NCI-H1417 treated with DMSO at 0.1 percent for 48 hours (cell line): ENCODE measurements at places on chromosomes 2 and 18.
A peak's percentile ranks its signal among the peaks of the same experiment; 100 is the strongest.

DNA sequence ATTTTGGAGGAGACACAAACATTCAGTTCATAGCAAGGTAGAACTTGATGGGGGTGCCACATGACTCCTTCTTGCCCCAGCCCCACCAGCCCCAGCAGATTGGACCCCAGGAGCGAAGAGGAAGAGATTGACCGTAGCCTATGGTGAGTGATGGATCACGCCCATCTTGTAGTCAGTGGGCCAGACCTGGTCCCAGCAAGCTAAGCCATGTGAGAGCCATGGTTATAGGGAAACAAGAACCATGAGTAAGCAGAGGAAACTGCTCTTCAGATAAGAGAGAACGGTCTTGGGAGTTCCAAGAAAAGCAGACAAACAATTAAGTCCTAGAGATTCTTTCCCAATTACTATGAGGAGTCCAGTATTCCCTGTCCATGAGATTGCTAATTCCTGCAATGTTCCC is 4.6 kb upstream of the TCF4 start:
- no peak for DNase-seq

GRCh38 chr2:224453892-224454291 is 52.0 kb upstream of the FAM124B start:
- no peak for DNase-seq

DNA sequence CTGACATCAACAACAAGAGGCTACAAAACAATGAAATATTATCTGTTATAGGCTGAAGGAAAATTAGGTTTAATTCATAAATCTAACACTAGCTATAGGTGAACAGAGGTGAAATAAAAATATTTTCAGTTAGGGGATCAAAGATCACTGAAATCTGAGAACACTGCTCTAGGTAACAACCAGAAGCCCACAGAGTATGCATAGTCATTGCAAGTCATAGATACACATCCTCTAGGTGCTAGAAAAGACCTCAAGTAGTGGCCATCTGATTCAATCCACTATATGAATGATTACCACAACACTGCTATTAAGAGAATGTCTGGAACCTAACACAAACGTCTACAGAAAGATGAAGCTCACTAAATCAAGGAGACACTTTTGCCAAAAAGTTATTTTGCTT is 264.6 kb upstream of the CYP26B1 start:
- DNase-seq: no peak

- DNase-seq: no peak
These were observed 37.4 kb upstream of the SLC39A10 start for GRCh38 chr2:195619590-195619989.

DNA sequence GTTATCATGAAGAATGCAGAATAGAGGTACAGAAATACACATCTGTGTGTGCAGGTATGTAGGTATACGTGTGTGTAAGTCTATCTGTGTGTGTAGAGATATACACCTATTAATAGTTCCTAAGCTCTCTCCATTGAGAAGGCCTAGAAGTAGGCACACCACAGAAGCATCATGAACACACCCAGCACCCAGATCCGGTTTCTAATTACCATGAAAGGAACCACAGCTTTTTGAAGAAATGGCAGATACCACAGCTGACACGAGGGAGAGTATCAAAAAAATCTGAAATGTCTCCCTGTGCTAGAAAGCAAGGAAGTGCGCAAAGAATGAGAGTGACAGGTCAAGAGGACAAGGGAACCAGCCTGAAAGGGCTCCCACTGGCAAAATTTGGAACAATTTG is 27.7 kb upstream of the AP1S3 start:
- no peak for DNase-seq

- no peak for DNase-seq
These were observed 45.2 kb downstream of the KIF1A start for GRCh38 chr2:240774856-240775255.

- DNase-seq: no peak
These were observed 73.7 kb downstream of the PDK1 start for GRCh38 chr2:172629586-172629985.

DNA sequence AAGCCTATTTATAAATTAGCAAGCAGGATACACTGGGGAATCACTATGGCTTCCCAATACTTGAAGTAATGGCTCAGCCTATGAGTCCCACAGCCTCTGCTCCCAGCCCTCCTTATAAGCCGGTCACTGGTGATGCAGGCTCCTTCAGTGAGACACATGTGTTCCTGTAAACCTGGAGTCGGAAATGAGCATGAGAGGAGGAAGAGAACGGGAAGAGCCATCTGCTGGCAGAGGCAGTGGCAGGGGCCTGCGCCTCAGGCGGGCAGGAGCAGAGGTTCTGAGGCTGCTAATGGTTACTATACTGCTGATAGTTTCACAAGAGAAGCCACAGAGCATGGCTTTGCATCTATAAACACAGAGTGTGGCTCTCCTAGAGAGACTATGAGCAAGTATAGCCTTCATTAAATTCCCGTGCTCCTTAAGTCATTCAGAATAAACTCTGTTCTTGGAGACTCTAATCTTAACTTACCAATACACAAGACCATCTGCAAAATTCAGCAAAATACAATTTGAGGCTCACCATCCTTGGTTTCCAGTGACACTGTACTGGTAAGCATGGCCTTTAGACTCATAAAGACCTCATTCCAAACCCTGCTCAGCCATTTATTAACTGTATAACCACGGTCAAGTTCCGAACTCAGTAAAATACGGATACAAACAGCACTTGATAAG is 63.3 kb downstream of the FBXO15 start:
- no peak for DNase-seq

- DNase-seq: peak; percentile 40
These were observed 187.2 kb upstream of the FANCL start for GRCh38 chr2:58428096-58429013.

- no peak for DNase-seq
These were observed 282.4 kb upstream of the THSD7B start for GRCh38 chr2:136482966-136483365.

- DNase-seq: no peak
These were observed 15.1 kb downstream of the AAK1 start for GRCh38 chr2:69628325-69629021.

GRCh38 chr2:204920776-204921175 is 375.5 kb downstream of the PARD3B start:
- DNase-seq: no peak

DNA sequence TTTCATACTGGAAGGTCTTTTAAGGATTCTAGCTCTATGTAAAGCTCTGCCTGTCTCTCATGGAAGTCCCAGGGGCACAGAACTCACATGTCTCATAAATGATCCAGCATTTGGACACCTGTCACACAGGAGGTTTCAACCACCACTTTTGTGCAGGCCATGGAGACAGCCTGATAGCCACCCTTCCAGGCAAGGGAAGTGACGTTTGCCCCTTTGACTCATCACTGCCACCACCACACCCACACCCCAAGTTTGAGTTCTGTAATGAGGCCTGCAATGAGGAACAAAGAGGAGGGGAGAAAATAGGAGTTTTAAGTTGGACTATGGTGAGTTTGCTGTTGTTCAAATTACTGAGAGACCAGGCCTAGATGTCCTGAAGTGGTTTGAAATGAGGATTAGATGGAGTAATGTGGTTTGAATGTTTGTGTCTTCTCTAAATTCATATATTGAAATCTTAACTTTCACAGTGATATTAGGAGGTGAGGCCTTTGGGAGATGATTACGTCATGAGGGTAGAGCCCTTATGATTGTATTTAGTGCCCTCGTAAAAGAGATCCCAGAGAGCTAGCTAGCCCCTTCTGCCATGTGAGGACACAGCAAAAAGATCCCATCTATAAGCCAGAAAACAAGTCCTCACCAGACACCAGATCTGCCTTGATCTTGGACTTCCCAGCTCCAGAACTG is 175.3 kb upstream of the EPHA4 start:
- DNase-seq: no peak

DNA sequence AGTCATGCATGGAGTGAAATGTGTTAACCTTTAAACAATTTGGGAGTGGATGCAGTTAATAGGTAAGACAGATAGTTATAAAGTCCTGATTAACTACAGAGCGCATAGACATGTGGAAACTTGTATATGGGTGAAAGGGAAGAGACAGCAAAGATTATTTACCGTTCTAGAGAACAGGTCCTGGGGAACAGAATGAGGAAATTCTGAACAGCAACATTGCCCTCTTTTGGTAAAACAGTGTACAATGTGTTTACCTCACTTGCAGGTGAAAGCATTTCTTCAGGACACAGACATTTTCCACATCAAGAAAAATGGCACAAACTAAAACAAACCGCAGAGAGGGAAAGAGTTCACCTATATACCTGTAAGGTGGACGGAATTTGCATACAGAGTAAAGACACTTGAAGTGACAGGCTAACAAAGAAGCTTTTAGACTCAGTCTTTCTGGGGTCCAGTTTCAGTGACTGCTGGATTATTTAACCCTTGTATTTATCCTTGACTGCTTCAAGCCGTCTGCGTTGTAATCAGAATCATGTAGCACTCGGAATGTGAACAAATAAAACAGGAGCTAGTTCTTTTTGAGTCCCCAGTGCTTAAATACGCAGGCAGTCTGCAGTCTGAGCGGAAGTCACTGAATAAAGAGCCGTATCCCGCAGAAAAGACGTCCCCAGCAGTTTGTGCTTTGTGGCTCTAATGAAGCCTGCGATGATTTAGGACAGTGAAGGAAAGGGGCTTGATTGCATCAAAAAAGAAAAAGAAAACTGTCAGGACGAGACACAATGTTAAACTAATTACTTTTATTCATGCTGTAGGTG is 364.8 kb upstream of the GALNT5 start:
- no peak for DNase-seq

GRCh38 chr2:54872780-54873179 is 149.3 kb downstream of the EML6 start:
- DNase-seq: no peak

- no peak for DNase-seq
These were observed 10.1 kb downstream of the ADAM17 start for GRCh38 chr2:9545502-9545901.

DNA sequence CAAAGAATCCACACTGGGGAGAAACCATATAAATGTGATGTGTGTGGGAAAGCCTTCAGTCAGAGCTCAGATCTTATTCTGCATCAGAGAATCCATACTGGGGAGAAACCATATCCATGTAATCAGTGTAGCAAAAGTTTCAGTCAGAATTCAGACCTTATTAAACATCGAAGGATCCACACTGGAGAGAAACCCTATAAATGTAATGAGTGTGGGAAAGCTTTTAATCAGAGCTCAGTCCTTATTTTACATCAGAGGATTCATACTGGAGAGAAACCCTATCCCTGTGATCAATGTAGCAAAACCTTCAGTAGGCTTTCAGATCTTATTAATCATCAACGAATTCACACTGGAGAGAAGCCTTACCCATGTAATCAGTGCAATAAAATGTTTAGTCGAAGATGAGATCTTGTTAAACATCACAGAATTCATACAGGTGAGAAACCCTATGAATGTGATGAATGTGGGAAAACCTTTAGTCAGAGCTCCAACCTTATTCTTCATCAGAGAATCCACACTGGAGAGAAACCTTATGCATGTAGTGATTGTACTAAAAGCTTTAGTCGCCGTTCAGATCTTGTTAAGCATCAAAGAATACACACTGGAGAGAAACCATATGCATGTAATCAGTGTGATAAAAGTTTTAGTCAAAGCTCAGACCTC is 16.7 kb upstream of the ZSCAN30 start:
- no peak for DNase-seq

GRCh38 chr18:53689886-53690285 is 534.6 kb downstream of the MBD2 start:
- DNase-seq: no peak

- no peak for DNase-seq
These were observed 43.6 kb downstream of the EFEMP1 start for GRCh38 chr2:55879976-55880375.

- DNase-seq: no peak
These were observed 192.8 kb upstream of the APCDD1 start for GRCh38 chr18:10261344-10262276.

- DNase-seq: no peak
These were observed 69.2 kb downstream of the EHBP1 start for GRCh38 chr2:62774555-62775366.

DNA sequence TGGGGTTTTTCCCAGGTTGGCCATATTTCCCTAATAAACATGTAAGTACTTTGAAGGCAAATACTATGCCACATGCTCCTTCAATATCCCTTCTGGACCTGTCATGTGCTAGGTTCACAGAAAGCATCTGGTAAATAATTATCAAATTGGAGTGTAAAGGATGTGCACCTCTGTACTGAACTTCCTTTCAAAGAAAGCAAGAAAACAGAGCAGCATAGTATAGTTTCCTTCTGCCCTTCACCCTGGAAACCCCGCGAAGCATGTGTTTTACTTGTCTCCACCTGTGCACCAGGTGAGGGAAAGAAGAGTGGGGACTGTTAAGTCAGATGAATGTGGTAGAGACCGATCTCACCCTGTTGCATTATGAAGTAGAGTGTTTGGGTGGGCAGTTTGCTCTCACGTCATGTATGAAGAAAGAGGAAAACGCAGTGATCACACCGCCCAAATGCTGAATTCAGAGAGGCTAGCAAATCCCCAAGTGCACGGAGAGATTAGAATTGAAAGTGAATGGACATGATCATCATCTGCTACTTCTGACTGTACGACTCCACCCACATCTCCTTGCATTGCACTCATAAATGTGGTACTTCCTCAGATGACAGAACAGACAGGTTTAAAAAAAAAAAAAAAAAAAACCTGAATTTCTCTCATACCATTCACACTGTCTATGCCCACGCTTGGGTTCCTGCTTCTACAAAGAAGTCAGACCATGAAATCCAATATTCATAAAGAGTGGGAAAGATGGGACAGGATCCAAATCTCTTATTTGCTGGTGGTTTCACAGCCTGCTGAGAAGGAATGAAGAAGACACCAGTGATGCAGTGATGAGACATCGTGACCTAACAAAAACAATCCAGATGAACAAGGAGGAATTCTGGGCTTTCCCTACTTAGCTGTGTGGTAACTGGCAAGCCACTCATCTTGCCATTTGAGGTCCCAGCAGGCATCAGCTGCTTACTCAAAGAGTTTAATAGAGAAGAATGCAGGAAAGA is 448.6 kb downstream of the BCL11A start:
- DNase-seq: no peak

DNA sequence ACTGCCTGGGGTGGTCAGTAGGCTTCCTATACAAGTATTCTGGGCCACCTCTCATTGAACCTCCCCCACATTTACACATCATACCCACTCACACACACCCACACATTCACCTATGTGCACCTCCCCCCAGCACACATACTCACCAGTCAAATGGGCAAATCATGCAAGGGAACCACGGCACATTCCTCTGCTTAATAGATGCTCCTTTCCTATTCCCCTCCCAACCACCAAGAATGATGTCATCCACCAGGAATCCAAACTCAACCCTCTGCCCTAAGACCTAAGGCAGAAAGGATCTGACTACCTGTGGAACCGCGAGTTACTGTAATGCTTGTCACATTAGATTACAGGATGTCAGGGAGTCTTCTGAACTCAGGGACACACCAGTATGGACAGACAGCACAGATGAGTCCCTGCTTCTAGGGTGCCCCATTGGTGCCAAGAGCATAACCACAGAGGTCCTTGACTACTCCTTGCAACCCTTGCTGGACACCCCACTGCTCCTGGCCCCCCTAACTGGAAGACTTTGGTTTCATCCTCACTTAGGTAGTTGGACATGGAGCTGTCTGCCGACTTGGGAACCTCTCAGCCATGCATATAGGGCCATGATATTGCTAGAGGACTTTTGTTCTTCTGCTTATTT is 21.5 kb upstream of the CAB39 start:
- no peak for DNase-seq

GRCh38 chr2:219087361-219087760 is 26.6 kb upstream of the IHH start:
- no peak for DNase-seq
